ENCODE measurements at places on chromosomes 16 and 17.

DNA sequence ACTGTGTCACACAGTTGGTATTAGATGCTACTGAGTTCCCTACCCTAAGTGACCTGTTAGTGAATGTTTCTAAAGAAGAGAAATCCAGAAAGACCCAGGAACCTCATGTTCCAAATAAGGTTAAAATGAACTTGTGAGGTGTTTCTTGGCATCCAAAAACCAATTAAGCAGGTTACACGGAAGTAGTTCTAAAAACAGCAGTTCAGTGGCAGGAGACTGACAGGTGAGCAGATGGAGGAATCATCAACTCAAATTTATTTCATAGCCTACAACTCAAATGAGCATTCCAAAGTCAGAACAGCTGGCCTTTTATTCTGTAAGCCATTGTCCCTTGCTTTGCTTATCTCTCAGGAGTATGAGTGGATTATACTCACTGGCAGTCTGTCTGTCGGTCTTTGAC lies 188.3 kb downstream of the IRX3 start:
- no peak for DNase-seq

GRCh38 chr16:12587170-12587569 lies 216.5 kb downstream of the CPPED1 start:
- no peak for DNase-seq

GRCh38 chr16:85844786-85845185 lies 45.3 kb downstream of the COX4I1 start:
- DNase-seq: no peak

- no peak for DNase-seq
These were observed 4.0 kb upstream of the CDH11 start for GRCh38 chr16:65125871-65126270.

DNA sequence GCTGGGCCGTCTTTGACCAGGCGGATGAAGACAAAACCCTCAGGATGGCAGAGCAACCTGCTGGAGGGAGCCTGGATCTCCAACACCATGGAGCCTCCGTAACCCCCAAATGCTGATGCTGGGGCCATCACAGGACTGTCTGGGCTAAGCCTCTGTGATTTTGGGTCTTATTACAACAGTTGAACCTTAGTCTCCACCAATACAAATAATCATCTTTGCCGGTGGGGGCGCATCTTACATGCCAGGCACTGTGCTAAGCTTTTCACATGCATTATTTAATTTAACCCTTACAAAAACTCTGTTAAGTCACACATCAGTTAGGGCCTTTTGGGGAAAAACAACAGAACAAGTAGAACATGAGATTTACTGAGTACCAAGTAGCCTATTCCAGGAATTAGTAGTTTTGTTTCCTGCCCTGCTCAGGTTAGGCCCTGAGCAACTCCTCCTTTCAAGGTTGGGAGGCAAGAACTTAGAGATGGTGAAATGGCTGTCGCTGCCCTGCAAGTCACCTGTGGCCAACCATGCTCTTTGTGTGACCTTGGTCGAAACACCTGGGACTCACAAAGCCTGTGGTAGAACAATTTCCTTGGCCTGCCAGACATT lies 8.9 kb upstream of the ITGAM start:
- no peak for DNase-seq

DNA sequence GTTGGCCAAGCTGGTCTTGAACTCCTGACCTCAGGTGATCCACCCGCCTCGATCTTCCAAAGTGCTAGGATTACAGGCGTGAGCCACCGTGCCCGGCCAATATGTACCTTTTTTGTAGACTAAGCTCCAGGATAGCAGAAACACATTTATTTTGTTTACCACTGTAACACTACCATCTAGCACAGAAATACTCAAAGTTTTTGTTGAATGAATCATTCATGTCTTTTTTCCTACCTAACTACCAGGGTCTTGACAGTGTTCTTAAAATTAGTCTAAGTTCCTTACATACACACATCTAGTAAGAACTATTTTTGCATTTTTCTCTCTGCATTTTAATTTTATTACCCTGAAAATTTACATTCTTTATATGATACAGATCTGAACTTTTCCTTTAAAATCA lies 44.4 kb downstream of the AKAP10 start:
- DNase-seq: no peak

DNA sequence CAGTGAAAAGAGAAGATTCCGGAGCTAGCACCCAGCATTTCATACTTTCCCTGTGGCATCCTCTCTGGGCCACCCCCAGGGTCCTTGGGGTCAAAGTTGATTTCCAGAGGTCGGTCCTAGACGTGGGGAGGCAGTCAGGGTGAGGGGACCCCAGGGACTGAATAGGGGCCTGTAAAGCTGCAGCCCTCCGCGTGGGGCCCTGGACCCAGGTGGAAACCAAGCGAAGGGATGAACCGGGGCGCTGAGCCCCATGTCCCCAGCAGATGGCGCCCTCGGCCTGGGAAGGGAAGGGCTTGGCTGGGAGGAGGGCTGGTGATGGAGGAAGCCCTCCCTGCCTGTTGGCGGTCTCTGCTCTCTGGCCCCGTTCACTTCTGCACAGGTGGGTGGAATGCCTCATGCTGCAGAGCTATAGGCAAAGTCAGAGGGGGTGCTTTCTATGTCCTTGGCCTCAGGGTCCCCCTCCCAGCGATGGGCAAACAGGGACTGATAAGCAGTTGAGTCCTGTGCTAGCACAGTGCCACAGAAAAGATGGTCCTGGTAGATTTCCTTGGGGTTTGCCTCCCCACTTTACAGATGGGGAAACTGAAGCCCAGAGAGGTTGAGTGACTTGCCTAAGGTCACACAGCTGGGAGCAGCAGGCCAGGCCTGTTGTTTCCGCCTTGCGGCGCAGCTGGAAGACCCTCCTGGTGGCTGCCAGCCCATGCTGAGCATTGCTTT lies 163.4 kb upstream of the CIBAR2 start:
- DNase-seq: peak; percentile 97

DNA sequence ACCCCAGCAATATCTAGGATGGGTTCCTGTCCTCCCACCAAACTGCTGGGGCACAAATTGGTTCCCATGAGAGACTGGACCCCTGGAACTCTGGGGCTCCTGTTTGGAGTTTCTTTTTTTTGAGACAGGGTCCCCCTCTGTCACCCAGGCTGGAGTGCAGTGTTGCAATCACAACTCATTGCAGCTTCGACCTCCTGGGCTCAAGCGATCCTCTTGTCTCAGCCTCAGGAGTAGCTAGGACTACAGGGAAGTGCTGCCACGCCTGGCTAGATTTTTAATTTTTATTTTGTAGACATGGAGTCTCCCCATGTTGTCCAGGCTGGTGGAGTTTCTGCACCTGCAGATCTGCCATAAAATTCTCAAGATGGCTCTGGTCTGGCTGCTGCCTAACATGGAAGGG lies 56.3 kb upstream of the BRD7 start:
- no peak for DNase-seq

DNA sequence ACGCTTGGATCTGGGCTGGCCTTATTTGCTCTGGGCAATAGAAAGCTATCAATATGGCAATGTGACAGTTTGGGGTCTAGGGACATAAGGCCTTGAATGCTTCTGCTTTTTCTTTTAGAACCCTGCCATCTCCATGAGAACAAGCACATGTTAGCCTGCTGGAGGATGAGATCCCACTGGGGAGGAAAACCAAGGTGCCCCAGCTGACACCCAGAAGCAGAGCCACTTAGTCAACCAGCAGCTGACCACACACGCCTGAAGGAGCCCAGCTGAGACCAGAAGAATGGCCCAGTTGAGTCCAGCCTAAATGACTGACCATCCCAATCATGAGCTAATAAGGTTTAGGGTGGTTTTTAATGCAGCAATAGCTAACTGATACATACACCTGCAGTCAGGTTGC lies 171.2 kb downstream of the AHSP start:
- DNase-seq: no peak

GRCh38 chr17:17568772-17569195 lies 22.7 kb downstream of the PEMT start:
- peak; percentile 91 for DNase-seq

GRCh38 chr17:72812823-72813222 lies 279.7 kb downstream of the SLC39A11 start:
- DNase-seq: no peak

DNA sequence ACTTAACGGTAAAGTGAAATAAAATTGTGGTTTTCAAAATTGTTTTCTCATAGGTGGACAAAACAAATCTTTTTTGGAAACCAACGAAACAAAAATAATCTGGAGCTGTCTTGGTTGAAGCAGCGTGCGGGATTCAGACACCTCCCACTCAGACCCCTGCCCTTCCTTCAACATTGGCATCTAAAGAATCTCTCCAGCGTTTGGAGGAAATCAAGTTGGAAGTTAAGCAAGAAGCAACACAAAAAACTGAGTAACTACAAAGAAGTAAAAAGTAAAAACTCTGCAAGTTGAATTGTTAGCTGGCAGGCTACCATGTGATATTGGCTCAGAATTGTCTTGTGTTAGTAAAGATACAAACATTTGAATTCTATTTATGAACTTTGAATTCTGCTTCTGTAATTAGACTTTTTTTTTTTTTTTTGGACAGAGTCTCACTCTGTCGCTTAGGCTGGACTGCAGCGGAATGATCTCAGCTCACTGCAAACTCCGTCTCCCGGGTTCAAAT lies 361.0 kb upstream of the PMFBP1 start:
- no peak for DNase-seq

GRCh38 chr17:64216000-64216337 lies 47.1 kb downstream of the TEX2 start:
- no peak for DNase-seq
